M059J (cell line): ENCODE measurements at places on chromosomes 12 and 14. TPM values are rescaled to one million over a fixed set of nuclear protein-coding genes. Genes with fewer than 3 reads are reported as not detected.

DNA sequence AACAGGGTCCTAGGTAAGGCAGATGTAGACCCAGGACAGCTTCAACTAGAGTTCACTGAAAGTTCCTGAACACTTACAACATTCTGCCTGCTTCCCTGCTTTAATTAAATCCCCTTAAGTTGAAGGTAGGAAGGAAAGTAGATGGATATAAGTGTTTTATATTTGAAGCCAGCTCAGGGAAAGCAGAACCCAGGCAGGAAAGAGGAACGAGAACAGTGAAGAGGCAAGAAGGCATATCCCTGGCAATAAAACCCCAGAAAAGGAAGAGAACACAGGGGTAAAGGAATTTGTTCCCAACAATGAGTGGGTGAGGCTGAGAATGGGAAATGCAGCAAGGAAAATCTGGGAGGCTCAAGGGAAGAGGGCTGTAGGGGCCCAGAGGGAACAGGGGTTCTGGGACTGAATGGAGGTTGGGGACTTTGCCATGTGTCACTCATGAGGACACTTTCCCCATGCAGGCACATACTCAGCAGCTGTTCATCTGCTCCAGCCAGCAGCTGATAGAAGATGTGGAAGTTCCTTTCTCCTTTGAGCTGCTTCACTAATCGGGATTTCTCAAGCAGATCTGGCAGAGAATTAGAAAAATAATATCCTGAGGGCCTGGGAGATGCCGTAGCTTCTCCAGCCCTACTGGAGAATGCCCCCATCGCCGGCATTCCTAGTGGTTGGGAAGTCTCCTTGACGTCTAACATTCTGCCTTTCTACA, 3.7 kb downstream of the MYO1A start:
- DNase-seq, result no peak

GRCh38 chr12:88450136-88450535, 130.1 kb downstream of the KITLG start:
- DNase-seq, result no peak

DNA sequence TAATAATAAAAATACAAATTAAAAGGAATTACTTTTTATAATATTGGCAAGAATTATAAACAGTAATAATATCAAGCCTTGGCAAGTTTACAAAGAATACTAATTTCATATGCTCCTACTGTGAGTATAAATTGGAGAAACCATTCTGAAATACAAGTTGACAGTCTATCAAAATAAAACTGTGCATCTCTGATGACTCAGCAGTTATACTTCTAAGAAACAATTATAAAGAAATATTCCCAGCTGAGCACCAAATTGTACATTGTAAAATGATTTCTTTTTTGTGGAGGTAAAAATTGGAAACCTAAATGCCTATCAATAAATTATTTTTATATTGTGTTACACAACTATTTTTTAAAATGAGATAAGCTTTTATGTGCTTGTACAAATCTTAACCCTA, 35.5 kb upstream of the KCNC2 start:
- DNase-seq, result no peak

Gene PRICKLE1
- total RNA-seq, result 3.9 and 5.1 TPM in 2 replicates

Gene MARK3
- total RNA-seq, result 27.2 and 40.0 TPM in 2 replicates

GRCh38 chr12:10031771-10032175, 1.3 kb downstream of the CLEC9A start:
- DNase-seq, result peak; percentile 99

Gene NR1H4
- 0.10 and 0.20 TPM in 2 replicates for total RNA-seq

GRCh38 chr14:99537399-99537798, 56.2 kb downstream of the CCNK start:
- peak; percentile 87 for DNase-seq

Gene IL23A
- total RNA-seq, result not detected in 2 replicates

- peak; percentile 18 for DNase-seq
These were observed 51.4 kb upstream of the GARIN2 start for GRCh38 chr14:67137744-67138371.

DNA sequence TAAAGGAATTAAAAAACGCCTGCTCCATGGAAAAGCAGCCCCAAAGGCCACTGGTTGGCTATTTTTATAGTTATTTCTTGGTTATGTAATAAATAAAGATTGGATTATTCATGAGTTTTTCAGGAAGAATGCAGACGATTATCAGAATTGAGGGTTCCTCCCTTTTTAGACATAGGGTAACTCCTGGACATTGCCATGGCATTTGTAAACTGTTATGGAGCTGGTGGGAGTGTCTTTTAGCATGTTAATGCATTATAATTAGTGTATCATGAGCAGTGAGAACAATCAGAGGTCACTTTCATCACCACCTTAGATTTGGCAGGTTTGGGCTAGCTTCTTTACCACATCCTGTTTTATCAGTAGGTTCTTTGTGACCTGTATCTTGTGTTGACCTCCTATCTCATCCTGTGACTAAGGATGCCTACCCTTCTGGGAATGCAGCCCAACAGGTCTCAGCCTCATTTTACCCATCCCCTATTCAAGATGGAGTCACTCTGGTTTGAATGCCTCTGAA, 728.7 kb downstream of the GALC start:
- no peak for DNase-seq

DNA sequence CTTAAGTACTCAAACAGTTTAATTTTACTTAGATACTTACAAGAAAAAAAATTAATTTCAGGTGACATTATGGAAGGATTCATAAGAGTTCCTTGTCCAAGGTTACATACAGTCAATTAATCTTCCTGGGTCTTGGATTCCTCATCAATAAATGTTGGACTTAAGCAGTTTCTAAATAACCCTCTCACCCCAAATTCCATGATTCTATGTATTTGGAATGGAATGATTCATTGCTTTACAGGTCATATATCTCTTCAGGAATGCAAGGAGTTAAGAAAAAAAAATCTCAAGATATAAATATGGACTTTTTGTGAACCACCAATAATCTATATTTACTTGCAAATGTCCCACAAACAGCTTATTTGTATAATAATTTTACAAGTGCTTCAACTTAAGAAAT, 84.2 kb upstream of the BMP4 start:
- peak; percentile 11 for DNase-seq

GRCh38 chr12:49776413-49776812, 35.1 kb downstream of the TMBIM6 start:
- DNase-seq, result peak; percentile 66

DNA sequence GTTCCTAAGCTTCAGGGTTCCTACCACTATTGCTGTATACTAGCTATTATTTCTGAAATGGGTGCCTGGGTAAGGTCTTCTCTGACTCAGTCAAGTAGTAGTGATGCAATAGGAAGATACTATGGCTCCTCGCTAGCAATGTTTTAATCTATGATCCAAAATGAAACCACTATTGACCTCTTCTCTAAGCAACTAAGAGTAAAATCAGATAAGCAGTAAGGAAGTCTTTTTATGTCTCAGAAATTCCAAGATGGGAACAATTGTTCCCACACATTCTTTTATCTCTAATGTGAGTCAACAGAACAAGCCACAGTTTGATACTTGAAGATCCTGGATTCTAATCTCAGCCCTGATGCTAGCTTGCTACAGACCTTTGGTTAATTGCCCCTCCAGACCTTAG, 45.1 kb downstream of the AREL1 start:
- DNase-seq, result peak; percentile 60

Gene ABHD12B
- total RNA-seq, result not detected in 2 replicates

Gene FAR2
- 6.6 and 10.0 TPM in 2 replicates for total RNA-seq

GRCh38 chr12:94750864-94751263, 100.5 kb upstream of the TMCC3 start:
- DNase-seq, result no peak

- DNase-seq, result no peak
These were observed 38.8 kb downstream of the SYNE3 start for GRCh38 chr14:95477411-95478269.

GRCh38 chr12:117023998-117024960, 74.9 kb downstream of the TESC start:
- DNase-seq, result no peak

DNA sequence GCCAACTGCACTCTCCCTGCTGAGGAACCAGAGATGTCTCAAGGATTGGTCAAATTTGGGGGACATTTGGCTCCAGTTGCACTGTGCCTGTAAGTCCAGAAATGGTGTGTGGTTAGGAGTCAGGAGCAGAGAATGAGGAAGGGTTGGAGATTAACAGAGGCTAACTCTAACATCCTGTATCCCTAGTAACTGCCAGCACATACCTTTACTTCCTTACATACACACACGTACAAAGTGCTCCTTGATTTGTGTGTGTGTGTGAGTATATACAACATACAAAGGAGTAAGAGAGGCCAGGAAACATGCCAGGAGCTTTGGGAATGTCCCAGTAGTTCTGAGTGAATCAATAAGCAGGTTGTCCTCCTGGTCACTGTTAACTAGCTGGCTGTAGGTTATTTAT, 39.8 kb upstream of the NRXN3 start:
- no peak for DNase-seq

- no peak for DNase-seq
These were observed 48.6 kb upstream of the E2F7 start for GRCh38 chr12:77113971-77114370.

Gene LGMN
- 56.7 and 62.0 TPM in 2 replicates for total RNA-seq

- no peak for DNase-seq
These were observed 146.6 kb downstream of the EFCAB11 start for GRCh38 chr14:89807892-89808291.
